Effector memory CD8-positive, alpha-beta T cell (primary cell): ENCODE measurements at places on chromosomes 5 and 9.
A peak's percentile ranks its signal among the peaks of the same experiment; 100 is the strongest.

GRCh38 chr5:21199087-21199486, 1211.1 kb upstream of the CDH18 start:
- no peak for DNase-seq

- no peak for DNase-seq
Measured at GRCh38 chr5:72468024-72468423, 39.2 kb downstream of the ZNF366 start.

DNA sequence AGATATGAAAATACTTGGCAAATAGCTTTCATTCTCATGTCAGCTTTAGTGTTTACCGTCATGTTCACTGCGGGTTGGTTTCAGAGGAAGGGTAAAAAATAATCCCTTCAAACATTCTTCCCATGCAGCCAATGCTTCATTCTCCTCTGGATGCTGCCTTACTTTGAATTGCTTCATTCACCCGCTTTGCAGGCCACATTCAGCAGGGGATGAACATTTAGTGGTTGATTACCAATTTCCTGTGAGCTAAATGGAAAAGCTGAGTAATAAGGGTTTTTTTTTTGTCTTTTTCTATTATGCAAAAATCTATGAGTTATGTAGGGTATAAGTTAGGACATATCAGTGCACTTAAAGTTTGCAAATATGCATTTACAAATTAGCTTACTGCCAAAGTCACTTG, 96.3 kb upstream of the MEF2C start:
- DNase-seq, result no peak

GRCh38 chr5:90548069-90548593, 10.5 kb upstream of the ADGRV1 start:
- no peak for DNase-seq

- no peak for DNase-seq
Measured at GRCh38 chr5:6667648-6668047, 34.4 kb downstream of the SRD5A1 start.

GRCh38 chr9:104835161-104835560, 71.2 kb downstream of the NIPSNAP3B start:
- no peak for DNase-seq

DNA sequence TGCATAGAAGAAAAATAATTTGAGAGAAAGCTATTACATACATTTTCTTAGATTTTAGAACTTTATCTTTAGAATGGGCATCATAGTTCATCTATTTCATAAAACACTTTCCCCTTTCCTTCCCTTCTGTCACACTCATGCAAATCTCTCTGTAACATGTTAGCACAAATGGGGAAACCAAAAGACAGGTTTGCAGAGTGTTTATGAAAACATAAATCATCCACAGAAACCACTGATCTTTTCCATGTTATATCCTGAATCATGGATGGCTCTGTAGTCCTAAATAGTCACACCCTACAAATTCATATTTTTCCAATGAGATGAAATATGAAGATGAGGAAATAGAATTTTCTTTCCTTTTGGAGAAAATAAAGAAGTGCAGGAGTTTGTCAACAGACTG, 122.9 kb upstream of the PTGER4 start:
- no peak for DNase-seq

GRCh38 chr5:111530298-111530740, 18.0 kb upstream of the STARD4 start:
- peak; percentile 79 for DNase-seq

- no peak for DNase-seq
Measured at GRCh38 chr9:113705306-113705927, 170.7 kb upstream of the ZNF618 start.

DNA sequence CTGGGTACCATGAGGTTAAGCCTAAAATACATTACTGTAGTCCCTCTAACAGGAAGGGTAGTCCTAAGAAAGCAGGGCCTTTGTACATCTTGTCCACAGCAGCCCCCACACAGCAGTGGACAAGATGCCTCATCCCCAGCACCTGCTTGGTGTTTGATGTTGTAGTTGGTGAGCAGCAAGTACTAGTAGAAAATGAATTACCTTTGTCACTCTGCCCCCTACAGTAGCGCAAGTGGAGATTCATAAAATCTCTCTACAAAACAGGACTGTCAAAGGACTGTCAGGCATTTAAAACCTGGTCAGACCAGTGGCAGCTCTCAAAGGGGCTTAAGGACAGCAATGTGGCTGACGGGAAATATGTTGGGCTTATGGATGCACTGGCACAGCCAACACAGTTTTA, 122.5 kb downstream of the TMEM174 start:
- DNase-seq, result no peak

GRCh38 chr9:91758491-91758981, 191.5 kb downstream of the ROR2 start:
- peak; percentile 27 for DNase-seq

DNA sequence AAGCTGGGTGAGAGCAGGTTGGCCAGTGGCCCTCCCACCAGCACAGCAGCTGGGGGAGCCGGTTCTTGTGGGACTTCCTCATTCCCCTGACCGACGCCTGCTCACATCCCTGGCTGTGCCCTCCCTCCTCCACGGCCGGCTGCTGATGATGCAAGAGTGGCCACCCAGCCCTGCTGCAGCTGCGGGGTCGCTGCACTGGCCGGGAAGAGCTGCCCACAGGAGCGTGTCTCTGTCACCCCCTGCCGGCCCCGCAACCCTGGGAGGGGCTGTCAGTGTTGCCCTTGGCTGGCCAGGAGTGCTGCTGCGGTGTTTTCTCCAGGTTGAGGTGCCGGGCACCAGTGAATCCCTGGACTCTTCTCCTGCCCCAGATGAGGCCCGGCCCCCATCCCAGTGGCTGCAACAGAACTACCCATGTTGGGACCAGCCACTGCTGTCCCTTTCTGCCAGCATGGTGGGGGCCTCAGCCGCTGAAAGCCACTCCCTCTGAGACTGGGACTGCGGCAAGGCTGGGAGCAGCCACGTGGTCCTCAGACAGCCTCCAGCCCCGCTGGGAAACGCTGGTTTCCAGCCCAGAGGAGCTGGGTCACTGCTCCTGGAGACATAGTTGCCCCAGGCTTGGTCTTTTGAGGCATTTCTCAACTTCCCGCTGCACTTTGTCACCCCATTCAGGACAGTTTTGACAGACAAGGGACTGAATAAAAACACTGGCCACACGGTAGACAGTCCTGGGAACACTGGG, 739 bp downstream of the CARD9 start:
- DNase-seq, result no peak

DNA sequence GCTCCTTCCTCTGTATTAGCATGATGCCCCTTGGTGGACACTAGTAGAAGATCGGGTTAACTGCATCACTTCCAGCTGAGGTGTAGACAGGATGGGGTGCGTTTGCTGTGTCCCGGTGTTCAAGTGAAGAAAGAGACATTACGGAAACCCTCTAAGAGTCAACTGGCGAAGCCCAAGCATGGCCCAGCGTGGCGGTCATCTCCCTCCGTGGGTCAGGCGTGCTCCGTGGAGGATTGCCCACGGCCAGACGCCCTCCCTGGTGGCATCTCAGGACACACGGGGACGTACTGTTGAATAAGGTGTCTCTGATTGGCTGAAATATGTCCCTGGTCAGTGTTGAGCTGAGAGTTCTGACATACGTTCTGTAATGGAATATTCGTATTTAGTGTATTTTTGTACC, 119.5 kb upstream of the CACNA1B start:
- no peak for DNase-seq

DNA sequence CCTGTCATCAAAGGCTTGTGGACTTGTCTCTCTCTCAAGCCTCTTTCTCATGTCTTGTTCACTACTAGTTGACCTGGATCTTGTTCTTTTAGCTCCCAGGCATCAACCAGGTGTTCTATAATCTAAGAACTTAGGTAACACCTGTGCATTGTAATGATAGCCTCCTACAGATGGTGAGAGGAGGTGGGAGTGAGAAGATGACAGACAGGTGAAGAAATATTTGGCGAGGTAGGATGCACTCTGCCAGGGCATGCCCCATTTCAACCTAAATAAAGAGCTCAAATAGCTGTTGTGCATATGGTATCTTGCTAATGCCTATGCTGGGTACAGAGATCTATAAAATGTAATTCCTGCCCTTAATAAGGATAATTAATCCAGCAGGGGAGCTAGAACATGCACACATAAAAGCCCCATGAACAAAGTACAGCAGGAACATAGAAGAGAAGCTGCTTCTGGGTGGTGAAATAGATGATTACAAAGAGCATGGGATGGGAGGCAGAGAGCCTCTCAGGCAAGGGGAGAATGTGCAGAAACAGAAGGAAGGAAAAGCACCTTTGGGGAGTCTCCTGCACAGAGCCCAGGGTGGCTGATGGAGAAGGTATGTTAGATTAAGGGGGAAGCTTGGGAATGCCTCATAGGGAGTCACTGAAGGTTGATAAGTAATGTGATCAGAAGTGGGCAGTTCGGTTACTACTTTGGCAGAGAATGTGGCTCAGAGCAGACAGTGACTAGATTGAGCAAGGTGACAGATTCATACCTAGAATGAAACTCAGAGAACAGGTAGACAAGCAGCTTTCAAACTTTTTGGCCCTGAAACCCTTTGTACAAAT, 28.0 kb upstream of the PLIN2 start:
- DNase-seq, result no peak

DNA sequence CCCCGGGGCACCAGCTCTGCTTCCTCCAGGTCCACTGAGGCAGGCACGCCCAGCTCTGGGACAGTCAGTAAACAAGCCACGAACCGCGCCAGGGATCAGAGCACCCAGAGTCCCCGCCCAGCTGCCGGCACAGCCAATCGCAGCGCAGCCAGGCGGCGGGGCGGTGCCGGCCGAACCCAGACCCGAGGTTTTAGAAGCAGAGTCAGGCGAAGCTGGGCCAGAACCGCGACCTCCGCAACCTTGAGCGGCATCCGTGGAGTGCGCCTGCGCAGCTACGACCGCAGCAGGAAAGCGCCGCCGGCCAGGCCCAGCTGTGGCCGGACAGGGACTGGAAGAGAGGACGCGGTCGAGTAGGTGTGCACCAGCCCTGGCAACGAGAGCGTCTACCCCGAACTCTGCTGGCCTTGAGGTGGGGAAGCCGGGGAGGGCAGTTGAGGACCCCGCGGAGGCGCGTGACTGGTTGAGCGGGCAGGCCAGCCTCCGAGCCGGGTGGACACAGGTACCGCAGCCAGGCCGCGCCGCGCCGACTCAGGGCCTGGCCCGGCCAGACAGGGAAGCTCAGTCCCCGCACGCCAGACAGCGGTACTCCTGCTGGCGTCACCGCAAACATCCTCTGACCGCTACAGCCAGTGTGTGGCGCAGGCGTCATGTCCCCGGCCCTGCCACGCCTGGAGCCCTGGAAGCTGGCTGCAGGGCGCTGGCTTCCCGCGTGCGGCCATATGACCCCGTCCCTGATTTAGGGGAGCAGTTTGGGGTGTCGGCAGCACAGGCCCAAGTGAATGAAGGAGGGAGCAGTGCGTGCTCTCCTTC, at the start of gene CTSL:
TSS of gene CTSL (plus strand) at position 220 of the 810 bp plus-strand sequence. CDS start 1,485 bp downstream, outside the sequence.
- no peak for DNase-seq

GRCh38 chr9:133700819-133701320, 37.3 kb downstream of the SARDH start:
- DNase-seq, result no peak

- DNase-seq, result no peak
Measured at GRCh38 chr5:154575546-154576428, 97.8 kb upstream of the HAND1 start.

DNA sequence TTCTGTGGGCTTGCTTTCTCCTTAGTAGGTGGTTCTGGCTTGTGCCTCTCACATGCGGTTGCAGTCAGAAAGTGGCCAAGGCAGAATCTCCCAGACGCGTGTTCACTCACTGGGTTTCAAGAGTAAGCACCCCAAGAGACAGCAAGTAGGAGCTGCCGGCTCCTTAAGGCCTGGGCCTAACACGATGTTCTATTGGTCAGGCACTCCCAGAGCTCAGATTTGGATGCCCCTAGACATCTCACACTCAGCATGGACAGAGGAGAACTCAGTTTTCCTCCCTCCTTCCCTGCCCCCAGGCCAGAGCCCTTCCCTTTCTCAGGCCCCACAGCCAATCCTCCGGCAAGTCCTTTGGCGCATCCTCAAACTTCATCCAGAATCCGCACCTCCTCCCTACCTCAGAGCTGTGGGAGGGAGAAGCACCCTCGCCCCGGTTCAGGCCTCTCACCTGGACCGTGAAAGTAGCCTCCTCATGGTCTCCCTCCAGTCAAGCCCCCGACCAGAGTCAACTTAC, 6.5 kb upstream of the CARD19 start:
- no peak for DNase-seq

- no peak for DNase-seq
Measured at GRCh38 chr5:179585941-179586401, 35.6 kb downstream of the RUFY1 start.

DNA sequence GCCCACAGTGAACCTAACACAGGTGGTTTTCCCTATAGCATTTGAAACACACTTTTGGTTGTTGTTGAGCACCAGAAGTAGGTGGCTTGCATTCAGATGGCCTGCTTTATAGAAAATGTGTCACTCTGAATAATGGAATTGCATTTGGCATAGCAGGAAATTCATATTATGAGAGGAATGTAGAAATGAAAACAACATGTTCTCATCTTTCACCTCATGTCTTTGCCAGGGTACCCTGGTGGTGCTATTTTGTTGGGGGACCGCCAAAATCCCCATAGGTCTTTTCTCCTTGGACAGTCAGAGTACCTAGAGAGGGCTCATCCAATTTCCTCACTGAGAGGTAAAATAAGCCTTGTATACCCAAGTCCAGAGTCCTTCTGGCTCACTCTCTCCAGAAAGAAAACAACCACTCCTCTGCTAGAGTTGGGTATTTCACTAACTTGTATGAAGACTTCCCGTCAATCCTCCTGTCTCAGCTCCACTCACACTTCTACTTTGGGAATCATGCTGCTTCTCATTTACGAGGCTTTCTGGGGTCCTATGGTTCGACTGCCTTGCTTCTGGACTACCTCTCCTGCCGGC, 67.4 kb downstream of the MRPS27 start:
- no peak for DNase-seq

DNA sequence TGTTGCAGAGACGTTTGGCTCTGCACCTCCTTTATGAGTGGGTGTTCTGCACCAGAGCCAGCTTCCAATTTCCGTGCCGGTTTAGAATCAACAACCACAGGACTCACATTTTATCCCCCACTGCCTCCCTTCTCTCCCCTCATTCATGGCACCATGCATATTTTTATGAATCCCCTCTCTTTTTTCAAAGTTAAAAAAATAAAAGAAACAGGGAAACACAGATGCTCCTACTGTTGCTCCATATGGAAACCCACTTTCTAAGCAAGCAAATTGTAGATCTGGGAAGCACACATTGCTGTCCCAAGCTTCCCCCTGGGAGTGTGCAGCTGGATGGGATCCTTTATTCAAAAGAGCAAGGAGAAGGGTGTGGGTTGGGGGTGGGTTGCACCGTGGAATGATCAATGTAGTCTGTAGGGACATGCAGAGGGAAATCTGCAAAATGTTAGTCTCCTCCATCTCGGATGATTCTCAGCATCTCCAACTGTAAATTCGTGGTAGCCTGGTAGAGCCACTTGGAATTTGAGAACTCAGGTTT, 410.0 kb upstream of the ADAMTSL1 start:
- DNase-seq, result no peak

DNA sequence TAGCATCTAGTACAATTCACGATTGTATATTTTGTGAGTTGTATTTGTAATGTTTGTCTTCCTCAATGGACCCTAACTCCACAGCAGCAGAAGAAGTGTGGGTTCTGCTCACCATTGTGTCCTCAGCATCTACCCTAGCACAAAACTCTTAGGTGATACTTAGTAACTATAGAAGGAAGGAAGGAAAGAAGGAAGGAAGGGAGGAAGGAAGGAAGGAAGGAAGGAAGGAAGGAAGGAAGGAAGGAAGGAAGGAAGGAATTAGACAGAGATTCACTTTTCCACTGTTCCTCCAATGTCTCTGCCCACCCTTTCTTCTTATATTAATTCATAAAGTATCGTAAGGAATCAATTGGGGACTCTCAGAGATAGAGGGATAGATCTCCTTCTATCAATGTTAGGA, 288.2 kb downstream of the NFIB start:
- no peak for DNase-seq

- DNase-seq, result no peak
Measured at GRCh38 chr5:39254671-39255070, 35.3 kb upstream of the FYB1 start.
